ENCODE measurements at places on chromosomes 13 and 19.

GRCh38 chr19:51337141-51337860 is 4.6 kb downstream of the VSIG10L start:
- DNase-seq = no peak

GRCh38 chr19:17011485-17011884 is 15.1 kb downstream of the CPAMD8 start:
- no peak for DNase-seq

- DNase-seq = no peak
These were observed 44.9 kb downstream of the RYR1 start for GRCh38 chr19:38478273-38478971.

- DNase-seq = no peak
These were observed 23.5 kb downstream of the FAM187B start for GRCh38 chr19:35204799-35205732.

GRCh38 chr13:24176351-24177101 is 16.0 kb downstream of the SPATA13 start:
- no peak for DNase-seq

GRCh38 chr13:29749401-29750182 is 100.8 kb downstream of the UBL3 start:
- DNase-seq = no peak

GRCh38 chr19:57063070-57063469 is 56.7 kb upstream of the USP29 start:
- DNase-seq = no peak

DNA sequence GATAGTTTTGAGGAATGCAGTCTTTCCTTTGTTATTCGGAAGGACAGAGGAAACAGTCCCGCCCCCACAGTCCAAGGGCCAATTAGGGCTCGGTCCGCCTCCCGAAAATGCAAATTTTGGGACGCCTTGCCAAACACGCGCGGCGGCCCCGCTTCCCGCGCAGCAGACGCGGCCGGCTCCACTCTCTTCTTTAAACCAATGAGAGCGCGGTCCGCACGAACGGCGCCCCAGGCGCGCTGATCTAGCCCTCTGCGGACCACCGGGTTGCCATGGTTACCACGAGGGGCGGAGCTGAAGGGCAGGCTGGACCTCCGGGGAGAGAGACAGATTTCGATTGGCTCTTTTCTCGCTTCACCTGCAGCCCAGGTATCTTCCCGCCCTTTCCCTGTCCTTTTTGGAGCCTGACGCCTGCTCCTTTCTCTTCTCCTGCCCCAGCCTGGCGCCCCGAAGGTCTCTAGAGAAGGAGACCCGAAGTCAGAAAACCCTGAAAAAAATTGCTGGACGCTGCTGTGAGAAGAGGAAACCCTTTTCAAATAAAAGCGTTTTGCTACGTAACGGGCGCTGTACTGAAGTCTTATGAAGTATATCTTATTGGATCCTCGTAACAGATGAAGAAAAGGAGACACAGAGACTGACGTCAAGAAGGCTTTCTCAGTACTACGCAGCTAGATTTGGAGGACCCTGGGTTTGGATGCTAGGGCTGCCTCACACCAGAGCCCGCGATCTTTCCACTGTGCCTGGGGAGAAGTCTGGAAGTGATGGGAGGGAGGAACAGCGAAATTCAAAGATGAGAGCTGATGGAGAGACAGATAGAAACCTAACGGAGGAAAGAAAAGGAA is 2.0 kb downstream of the PTH2 start:
- DNase-seq = peak; percentile 85

DNA sequence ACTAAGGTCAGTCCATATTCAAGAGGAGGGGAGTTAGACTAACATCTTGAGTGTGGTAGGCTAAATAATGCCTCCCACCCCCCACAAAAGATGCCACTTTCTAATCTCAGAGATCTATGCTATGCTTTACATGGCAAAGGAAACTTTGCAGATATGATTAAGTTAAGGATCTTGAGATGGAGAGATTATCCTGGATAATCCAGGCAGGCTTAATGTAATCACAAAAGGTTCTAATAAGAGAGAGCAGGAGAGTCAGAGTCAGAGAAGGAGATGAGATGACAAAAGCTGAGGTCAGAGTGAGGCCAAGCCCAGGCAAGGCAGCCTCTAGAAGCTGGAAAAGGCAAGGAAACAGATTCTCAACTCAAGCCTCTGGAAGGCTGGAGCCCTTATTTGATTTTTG is 1011.6 kb downstream of the PCDH9 start:
- DNase-seq = no peak

DNA sequence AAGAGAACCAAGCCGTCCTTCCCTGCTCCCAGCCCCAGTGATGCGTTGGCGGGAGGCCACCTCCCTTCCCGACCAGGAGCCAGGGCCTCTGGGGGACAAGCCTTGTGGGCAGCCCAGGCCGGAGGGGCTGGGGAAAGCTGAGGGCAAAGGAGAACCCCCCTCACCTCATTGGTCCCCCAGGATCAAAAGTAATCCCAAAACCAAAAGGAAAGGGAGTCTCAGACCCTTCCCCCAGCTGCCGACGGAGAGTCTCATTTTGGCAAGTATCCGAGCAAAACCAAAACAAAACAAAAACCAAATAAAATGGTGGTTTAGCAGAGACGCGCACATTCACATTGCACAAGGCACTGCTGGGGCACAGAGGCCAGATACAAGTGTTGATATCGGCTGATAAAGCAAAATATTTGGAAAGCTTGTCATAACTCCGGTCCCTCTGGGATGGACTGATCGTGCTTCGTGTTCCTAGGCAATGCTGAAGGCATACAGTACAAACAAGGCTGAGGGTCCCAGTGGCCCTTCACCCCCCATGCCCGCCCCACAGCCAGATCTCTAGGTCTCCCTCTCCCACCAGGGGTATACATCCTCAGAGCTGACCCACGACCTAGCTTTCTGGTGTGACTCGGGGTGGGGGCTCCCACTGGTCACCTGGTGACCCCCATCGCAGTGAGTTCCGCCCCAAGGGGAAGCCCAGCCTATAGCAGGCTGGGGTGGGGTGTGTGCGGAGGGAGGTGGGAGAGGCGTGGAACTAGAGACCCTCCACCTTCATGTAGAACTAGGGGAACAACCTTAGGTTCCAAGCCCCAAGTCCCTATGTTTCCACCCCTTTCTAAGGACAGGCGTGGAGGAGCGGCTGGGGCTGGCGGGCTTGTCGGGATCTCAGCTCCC is 2.1 kb downstream of the CEBPA start:
- peak; percentile 72 for DNase-seq

- DNase-seq = no peak
These were observed 80.5 kb downstream of the MBNL2 start for GRCh38 chr13:97302611-97303010.

DNA sequence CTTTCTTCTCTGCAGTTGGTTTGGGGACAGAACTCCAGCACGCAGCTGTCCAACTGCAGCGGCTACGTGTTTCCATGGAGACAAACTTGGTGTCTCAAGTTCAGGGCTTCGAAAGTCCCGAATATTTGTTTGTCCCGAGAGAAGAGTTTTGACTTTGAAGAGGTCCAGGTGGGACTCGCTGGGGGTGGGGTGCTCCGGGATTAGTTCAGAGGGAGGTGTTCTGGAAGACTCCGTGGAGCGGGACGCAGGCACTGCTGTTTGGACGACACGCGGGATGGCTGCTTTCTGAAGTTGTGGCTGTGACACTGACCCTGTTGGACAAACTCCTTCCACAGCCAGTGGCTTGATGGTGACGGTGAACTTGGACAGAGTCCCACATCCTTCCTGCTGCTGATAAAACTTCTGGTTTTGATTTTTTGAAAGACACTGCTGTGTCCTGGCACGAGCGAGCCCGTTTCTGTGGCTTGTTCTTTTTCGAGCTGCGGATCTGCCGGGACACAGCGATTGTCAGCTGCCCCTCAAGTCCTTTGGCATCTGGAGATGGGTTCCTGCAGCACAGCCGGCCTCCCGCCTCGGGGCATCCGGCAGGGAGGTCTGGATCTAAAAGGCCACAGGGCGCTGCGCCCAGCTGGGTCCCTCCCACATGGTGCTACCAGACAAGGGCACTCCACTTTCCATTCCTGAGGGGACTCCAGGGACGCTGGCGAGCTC is 15.9 kb upstream of the RANBP3 start:
- peak; percentile 76 for DNase-seq

DNA sequence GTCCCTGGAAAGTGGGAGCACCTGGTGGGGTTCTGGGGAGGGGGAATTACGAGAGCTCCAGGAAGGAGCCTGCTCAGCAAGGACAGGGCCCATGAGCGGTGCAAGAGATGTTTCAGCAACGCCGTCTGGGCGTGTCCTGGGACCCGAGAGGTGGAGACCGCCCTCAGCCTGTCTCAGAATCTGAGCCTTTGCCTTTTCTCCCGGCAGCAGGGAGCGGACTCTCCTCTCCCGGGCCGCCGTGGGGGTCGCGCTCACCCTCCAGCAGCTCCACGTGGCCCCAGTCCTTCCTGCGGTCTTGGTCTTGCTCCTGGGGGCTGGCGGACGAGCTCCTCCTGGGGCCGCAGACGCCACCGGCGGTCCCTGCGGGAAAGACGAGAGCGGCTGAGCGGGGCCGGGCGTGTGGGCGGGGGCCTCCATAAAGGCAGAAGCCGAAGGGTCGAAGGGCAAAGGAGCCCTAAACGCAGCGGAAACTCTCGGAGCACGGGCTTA is 714 bp downstream of the POLRMT start:
- DNase-seq = peak; percentile 54

DNA sequence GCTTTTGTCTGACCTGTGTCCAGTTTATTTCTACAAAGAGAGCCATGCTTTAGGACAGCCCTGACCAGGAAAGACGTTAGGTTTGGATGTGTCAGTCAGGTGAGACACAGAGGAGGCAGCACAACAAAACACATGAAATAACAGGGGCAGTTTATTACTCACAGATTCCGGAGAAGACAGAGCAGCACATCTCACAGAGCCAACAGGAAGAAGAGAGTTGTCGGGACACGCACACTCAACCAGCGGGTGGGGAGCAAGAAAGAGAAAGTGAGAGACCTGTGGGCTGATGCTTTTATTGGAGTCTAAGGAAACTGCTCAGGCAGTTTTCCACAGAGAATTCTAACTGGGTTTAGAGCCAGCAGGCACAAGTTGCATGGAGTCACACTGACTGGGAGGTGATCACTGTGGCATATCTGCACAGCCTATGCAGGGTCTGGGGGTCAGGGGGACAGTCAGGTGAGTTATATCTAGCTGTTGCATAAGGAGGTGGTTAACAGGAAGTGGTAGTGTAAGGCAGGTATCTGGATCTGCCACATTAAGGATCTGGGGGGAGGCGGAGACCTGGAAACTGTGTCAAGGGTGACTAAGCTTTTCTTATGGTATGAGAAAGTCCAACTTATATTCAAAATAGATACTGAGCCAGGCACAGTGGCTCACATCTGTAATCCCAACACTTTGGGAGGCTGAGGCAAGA is 24.1 kb upstream of the CEACAM20 start:
- no peak for DNase-seq

GRCh38 chr19:10112895-10113591 is 1.6 kb downstream of the P2RY11 start:
- peak; percentile 39 for DNase-seq

DNA sequence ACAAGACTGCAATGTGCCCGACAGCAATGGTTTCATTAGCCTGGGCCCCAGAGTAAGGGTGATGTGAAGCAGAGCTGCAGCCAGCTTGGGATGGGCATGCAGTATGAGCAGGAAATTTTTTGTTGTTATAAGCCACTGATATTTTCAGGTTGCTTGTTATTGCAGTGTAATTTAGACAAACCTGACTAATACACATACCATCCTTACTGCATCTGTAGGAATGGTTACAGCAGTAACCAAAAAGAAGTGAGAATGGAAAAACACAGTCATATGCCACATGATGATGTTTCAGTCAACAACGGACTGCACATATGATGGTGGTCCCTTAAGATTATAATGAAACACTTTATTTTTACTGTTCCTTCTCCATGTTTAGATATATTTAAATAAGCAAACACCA is 8.6 kb upstream of the POMP start:
- no peak for DNase-seq

- peak; percentile 67 for DNase-seq
These were observed 216.5 kb downstream of the EFNB2 start for GRCh38 chr13:106318941-106319411.

DNA sequence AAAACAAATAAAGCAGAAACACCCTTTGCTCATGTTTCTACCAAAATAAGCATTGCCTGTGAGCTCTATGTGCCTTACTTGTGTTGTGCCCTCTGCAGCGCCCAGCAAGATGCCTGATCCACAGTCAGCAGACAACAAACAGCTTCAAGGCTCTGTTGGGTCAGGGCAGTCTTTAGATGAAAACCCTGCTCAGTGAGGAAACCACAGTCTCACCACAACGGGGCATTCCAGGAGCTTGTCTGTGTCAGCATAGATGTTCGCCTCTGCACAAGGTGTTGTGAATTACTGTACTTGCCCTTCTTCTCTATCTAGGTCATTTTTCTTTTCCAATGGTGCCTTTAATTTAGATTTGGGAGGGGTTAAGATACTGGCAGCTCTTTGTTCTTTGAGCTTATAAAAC is 251.9 kb downstream of the COL4A1 start:
- no peak for DNase-seq

GRCh38 chr19:35509861-35510625 is 3.4 kb downstream of the DMKN start:
- DNase-seq = peak; percentile 82

- DNase-seq = peak; percentile 75
These were observed at the start of gene PRR36 for GRCh38 chr19:7874076-7874896. Gene PRR36, minus strand, starts transcription at chr19:7874390. Its CDS starts 701 bp downstream, at chr19:7873689.

- DNase-seq = no peak
These were observed 594 bp downstream of the ZNF559 start for GRCh38 chr19:9324584-9324962.

DNA sequence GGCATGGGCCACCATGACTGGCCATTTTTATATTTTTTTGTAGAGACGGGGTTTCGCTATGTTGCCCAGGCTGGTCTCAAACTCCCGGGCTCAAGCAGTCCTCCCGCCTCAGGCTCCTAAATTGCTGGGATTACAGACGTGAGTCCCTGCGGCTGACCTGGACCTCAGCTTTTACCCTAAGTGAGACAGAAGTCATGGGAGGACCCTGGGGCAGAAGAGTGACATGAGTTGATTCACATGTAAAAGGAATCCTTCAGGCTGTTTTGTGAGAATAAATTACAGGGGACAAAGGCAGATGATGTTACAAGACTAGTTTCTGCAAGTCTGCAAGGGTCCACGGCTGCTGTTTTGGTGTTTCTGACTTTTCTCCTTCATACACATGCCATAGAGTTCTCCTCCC is 2.6 kb upstream of the BCAM start:
- DNase-seq = no peak

GRCh38 chr19:51441410-51442390 is 16.6 kb downstream of the SIGLEC8 start:
- no peak for DNase-seq

- no peak for DNase-seq
These were observed 89.7 kb upstream of the MCF2L start for GRCh38 chr13:112879283-112879833.

- peak; percentile 88 for DNase-seq
These were observed at the start of gene POLR1D for GRCh38 chr13:27621366-27622101. Gene POLR1D, plus strand, starts transcription at chr13:27621892. Its CDS starts 92 bp downstream, at chr13:27621984.

- DNase-seq = no peak
These were observed 17.3 kb downstream of the ANKRD24 start for GRCh38 chr19:4199699-4200293.

DNA sequence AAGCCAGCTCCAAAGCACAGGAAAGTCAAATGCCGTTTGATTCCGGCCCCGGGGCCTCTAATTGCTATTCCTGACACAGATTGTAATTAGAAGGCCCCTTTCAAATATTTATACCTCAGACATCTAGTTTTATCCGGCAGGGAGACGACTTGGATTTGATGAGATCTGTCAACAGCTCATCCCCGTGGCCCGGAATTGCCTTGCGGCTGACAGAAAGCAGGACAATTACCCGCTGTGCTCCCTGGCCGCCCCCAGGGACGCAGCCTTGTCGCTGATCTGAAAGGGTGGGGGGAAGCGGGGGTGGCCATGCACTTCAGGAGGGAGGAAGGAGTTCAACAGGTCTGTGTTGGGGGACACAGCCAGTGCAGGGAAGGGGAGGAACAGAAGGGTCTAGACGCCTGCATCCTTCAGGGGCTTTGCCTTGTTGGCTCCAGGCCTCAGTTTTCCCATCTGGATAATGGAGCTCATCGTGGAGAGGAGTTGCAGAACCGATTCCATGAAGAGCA is 1.8 kb upstream of the SHD start:
- no peak for DNase-seq

Measured in lung (tissue), 17 donors.